ENCODE measurements at places on chromosomes 2 and 18.
A peak's percentile ranks its signal among the peaks of the same experiment; 100 is the strongest.

- DNase-seq, result no peak
Observed at GRCh38 chr2:138485019-138485418, 16.6 kb upstream of the SPOPL start.

GRCh38 chr2:37020887-37021796 lies 54.8 kb upstream of the STRN start:
- DNase-seq, result no peak

GRCh38 chr2:131038258-131039100 lies 54.8 kb downstream of the FAM168B start:
- DNase-seq, result no peak

GRCh38 chr2:10497797-10498251 lies 49.7 kb upstream of the ODC1 start:
- peak; percentile 72 for DNase-seq

- no peak for DNase-seq
Observed at GRCh38 chr2:180570864-180571263, 409.5 kb upstream of the UBE2E3 start.

- no peak for DNase-seq
Observed at GRCh38 chr2:101533561-101534148, 58.7 kb upstream of the RFX8 start.

- peak; percentile 55 for DNase-seq
Observed at GRCh38 chr2:86552889-86553288, 10.4 kb downstream of the CHMP3 start.

DNA sequence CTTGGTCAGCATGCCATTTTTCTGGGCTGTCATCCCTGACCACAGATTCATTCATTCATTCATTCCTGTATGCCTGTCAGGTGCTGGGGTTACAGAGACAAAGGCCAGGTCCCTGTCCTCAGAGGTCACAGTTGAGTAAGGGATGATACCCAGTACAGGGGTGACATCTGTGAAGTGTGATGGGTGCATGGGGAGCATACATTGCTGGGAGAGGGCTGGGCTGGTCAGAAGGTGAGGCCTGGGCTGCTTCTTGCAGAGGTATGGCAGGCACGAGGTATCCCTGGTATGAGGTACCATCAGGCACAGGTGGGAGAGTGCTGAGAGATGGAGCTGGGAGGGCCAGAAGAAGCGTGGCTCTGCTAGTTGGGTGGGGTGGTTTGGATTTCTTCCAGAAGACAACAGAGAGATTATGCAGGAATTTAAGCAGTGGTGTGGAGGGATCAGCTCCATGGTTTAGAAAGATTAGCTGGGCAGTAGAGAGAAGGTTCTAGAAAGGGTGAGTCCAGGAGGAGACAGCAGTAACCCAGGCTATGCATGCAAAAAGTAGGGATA lies 181.9 kb upstream of the HAAO start:
- no peak for DNase-seq

Data from CD4-positive, alpha-beta T cell treated with Interleukin-17A for 4 hours (primary cell).